Activated T-helper 1 cell treated with anti-CD3 and anti-CD28 coated beads, Interleukin-12 subunit alpha, Interleukin-12 subunit beta, Interleukin-2, Interleukin-4 antibody, amounts not matched to agents 30 ng/mL and 10 ng/mL and 1 ng/mL, durations not matched to agents 14 hours and 24 hours and 36 hours (primary cell): ENCODE measurements at places on chromosomes 1 and 21. TPM values are rescaled to one million over a fixed set of nuclear protein-coding genes. Genes with fewer than 3 reads are reported as not detected.

DNA sequence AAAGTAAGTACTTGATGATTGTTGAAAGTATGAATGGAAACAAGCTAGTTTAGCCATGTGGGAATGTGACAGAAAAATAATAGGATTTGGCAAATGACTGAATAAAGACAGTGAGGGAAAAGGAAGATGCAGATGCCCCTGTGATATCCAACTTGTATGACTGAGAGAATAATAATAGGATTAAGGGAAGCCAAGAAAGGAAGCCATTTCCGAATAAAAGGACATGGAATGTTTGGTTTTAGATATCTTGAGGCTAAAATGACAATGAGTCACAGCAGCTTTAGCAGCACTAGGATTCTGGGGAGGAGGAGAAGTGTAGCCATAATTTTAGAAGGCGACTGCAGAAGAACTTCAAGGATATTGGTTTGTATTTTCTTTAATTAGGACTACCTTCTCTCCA is 109.2 kb downstream of the TTLL7 start:
- no peak for DNase-seq

DNA sequence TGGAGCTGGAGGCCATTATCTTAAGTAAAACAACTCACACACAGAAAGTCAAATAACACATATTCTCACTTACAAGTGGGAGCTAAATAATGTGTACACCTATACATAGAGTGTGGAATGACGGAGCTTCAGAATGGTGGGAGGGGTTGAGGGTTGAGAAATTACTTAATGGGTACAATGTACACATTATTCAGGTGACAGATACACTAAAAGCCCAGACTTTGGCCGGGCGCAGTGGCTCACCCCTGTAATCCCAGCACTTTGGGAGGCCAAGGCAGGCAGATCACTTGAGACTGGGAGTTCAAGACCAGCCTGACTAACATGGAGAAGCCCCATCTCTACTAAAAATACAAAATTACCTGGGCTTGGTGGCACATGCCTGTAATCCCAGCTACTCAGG is 24.9 kb upstream of the LRIG2 start:
- DNase-seq: no peak

DNA sequence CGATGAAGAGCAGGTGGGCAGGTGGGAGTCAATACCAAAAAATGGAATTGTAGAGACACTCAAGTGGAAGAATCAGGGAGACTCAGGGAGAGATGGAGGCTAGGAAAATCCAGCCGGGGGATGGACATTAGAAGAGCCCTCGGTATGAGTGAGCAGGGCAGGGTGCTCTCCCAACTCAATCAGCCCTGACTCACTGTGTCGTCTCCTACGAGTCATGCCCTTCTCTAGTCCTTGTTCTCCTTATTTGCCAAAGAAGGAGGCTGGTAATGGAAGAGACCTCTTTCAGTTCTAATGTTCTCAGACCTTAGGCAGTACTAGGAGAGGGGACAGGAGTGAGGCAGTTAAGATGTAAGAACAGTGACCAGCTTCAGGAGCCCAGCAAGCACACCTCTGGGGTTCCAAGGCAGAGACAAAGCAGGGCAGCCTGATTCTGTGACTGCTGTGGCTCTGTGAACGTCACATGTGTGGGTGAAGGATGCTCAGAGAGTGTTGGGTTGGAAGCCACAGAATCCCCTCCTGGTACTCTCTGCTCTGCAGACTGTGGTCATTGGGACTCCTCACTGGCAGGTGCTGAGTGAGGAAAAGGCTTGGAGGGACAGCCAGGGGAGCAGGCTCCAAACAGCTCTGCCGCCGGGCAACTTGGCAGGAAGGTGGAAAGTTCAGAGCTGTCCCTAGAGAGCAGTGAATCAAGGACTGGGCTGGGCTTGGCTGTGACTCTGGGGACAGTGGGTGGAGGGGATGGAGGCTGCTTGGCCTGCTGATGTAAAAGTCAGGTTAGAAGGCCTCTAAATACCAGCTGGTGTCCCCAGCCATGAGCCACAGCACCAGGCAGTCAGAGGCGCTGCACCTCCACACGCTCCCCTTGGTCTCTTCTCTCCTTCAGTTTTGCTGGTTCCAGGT is 11.1 kb upstream of the GJA5 start:
- DNase-seq: no peak

The OR2L3 gene
- total RNA-seq: not detected in 2 replicates
